NT2/D1 (cell line): ENCODE measurements at places on chromosomes 1 and 21.

- no peak for DNase-seq
Measured at GRCh38 chr1:227886993-227887696, 60.6 kb downstream of the WNT9A start.

DNA sequence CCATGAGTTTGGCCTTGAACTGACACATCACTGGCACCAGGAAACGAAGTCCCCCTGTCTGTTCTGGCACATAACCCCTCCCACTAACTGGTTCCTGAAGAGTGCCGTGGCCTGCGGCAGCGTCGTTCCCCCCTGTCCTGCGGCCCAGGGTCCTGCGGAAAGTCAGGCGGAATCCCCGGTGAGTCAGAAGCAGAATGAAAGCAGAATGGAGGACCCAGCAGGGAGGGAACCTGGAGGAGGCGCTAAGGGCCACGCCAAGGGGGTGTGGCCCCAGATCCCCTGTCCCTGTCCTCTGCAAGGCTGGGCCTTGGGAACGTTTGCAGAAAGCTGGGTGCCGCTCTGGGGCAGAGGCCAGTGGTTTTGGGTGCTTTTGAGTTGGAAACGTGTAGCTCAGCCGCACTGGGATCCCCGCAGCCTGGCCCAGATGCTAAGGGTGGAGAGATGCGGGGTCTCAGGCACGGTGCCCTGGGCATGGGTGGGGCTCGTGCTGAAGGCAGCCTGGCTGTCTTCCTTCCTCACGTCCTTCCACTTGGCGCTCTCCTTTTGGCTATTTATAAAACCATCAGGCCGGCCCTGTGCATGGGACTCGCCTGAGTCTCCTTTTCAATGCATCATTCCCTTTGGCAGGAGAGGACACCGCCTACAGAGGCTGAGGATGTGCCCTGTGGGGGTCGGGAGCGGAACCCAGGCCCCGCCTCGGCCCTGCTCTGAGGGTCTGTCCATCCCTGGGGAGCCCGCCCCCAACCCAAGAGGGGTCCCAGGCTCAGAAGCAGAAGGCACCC, 36.2 kb downstream of the TP73 start:
- no peak for DNase-seq

- no peak for DNase-seq
Measured at GRCh38 chr1:101040666-101041065, 15.1 kb upstream of the DPH5 start.

DNA sequence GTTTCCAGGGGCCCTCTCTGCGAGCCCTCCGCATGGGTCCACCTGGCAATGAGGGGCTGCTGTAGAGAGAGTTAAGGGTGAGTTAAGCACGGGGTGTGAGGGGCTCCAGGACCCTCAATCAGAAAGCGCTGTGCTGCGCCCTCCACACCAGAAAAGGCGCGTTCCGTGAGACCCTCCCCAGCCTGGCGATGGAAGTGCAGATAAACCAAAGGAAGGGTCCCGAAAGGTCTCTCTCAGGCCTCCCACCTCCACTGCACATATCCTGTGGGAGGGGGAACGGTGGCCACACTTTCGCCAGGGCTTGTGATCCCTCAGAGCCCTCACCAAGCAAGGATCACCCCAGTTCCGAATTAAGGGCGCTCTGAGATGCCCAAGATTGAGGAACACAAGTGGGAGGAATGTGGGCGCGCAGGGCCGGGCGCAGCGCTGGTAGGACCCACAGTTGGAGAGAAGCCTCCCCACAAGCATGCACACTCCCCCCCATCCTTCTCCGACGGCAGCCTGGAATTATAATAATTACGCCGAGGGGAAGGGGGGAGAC, 1.1 kb downstream of the WNT3A start:
- DNase-seq: no peak

- DNase-seq: no peak
Measured at GRCh38 chr1:20028726-20029125, 41.3 kb upstream of the PLA2G5 start.

DNA sequence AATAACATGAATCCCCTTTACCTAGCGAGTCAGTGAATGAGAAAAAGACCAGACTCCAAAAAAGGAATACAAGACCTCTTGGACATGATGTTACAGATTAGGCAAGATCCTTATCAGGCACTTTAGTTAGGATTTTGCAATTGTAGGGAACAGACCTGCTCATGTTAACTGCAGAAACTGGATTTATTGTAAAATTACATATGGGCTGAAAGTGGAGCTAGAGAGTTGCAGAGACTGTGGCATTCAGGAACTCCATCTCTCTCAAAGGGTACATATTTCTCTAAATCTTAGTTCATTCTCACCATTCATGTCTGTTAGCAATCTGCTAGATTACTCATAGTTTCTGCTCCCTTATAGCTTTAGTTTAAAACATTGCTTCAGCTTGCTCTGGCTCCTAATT, 142.2 kb downstream of the PAPPA2 start:
- DNase-seq: no peak

GRCh38 chr1:101706366-101706765, 290.4 kb downstream of the OLFM3 start:
- DNase-seq: no peak

- no peak for DNase-seq
Measured at GRCh38 chr1:200021577-200022238, 5.8 kb upstream of the NR5A2 start.

- DNase-seq: no peak
Measured at GRCh38 chr1:58895559-58896145, 111.8 kb upstream of the JUN start.

DNA sequence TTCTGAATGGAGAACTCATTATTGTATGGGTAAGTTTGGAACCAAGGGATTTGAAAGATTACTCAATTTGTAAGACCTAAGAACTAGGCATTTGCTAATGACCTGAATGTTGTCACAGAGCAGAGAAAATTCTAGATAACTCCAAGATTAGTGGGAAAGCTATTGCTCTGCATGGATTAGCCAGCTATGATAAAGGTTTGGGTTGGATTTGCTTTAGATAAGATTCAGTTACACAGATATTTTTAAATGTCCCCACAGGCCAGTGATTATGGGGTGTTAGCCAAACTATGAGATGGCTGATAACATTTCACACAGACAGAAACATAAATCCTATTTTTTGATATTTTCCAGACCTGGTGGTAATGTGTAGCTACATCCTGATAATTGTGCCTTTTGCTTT, 88.2 kb downstream of the NTPCR start:
- no peak for DNase-seq

DNA sequence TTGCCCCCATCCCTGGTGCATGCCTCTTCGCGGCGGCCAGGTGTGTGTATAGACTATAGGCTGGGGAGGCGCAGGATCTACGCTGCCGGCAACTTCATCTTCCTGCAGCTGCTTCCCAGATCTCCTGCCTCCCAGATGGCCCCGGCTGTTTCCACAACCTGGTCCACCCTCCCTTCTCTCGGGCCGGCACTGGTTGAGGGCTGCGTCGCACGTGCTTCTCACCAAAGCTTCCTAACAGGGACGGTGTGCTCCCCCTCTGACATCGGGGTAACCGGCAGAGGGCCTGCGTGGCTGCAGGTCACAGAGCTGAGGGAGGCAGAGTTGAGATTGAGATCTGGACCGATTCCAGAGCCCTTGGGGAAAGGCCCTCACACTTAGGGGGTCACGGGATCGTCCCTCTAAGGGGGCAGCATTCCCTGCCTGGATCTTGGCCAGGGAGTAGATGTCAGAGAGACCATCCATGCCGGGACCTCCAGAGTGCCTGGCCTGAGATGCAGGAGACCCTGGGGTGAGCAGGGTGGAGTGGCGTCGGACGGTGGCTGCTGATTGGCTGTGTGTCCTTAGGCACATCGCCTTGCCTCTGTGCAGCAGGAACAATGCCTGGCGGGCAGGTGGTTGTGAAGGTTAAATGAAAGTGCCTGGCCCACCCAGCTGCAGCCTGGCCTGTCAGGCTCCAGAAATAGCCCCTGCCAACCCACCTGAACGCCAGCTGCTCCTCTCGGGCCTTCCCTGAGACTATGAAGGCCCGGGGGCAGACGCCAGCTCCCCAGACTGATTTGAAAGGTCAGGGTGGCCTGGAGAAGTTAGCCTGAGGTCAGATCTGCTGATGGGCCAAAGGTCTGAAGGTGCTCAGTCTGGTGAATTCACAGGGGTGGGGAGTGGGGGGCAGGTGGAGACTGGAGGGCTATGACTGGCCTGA, 6.1 kb upstream of the MASP2 start:
- no peak for DNase-seq

GRCh38 chr1:36396359-36396758, 1.3 kb downstream of the LSM10 start:
- DNase-seq: no peak
